ENCODE measurements at places on chromosomes 7 and 10.

DNA sequence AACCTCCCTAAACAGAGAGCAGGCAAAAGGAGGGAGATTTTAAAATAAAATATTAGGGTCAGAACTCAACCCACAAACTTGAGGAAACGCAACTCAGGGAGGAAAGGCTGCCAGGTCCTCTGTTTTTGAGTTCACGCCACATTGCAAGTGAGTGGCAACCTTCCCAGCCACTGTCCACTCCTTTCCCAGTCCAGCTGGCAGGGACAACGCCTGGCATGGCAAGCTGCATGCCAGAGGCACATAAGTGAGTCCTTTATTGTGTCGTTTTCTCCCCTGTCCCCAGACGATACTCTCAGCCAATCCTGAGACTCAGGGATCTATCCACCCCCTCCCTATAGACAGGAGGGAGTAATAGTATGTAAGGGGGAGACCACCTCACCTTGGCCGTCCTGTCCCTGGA, 22.4 kb downstream of the FBXW4 start:
- no peak for DNase-seq

- DNase-seq, result no peak
These were observed 55.9 kb downstream of the FAM241B start for GRCh38 chr10:69685802-69686585.

DNA sequence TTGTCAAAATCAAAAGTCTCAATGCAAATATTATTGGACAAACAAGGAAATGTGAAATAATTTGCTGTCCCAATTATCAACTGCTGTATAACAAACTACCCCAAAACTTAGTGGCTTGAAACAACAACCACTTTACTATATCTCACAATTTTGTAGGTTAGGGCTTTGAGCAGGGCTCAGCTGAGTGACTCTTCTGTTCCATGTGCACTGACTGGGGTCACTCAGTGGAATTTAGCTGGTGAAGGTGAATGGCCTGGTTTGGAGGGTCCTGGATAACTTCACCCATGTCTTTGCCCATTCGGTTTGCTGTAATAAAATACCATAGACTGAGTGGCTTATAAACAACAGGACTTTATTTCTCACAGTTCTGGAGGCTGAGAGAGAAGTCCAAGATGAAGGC, 3.7 kb upstream of the GSDME start:
- DNase-seq, result no peak

- DNase-seq, result no peak
These were observed 74.2 kb downstream of the TSPAN12 start for GRCh38 chr7:120783721-120784120.

- DNase-seq, result no peak
These were observed 13.4 kb downstream of the MBL2 start for GRCh38 chr10:52759154-52759553.

DNA sequence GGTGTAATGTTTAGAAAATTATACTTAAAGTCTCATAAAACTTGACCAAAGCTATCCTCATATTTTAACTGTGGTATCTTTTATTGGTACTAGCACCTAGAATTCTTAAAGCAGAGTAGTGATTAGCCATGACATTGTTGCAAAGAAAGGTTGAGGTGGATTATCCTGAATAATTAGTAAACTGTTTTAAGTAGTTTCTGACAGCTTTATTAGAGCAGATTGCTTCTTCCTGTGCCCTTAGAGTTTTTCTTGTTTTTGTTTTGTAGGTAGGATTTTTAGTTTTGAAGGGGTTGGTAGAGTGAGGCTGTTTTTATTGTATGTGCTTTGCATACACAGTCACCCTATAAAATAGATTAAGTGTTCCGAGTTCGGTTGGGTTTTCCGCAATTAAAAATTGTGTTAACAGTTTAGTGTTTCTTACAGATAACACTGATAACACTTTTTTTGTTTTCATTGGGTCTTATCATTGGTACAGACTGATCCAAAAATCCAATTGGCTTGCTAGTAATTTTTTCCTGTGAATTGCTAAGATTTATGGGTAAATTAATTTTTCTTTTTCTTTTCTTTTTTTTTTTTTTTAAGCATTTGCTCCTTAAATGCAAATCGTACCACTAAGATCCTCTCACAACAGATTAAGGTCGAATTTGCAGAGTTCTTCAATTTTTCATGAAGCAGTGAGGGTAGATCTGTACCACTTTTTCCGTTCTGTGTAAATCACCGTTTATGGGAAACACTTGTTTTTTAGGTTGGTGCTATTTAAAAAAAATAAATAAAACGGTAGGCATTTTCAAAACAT, 2.1 kb upstream of the PBLD start:
- no peak for DNase-seq

DNA sequence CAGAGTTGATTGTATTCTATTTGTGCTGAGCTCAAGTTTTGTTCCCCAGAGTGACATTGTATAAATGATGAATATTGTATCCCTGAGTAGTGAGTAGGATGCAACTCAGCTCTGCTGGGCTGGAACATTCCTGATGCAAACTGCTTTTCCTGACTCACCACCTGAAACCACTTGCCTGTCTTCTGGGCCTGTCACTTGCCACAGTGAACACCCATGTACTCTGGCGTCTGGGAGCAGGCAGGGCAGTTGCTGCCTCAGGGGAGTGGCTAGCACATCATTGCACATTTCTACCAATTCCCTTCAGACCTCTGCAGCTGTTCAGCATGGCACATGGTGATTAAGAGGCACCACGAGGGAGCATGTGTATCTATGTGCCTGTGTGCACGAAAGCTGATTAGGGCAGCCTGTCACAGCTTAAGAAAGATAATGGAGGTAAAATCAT, 157.3 kb downstream of the SND1 start:
- DNase-seq, result no peak

GRCh38 chr7:138837627-138838026, 39.6 kb upstream of the ATP6V0A4 start:
- no peak for DNase-seq

- DNase-seq, result no peak
These were observed 415.1 kb downstream of the INHBA start for GRCh38 chr7:41287559-41288335.

DNA sequence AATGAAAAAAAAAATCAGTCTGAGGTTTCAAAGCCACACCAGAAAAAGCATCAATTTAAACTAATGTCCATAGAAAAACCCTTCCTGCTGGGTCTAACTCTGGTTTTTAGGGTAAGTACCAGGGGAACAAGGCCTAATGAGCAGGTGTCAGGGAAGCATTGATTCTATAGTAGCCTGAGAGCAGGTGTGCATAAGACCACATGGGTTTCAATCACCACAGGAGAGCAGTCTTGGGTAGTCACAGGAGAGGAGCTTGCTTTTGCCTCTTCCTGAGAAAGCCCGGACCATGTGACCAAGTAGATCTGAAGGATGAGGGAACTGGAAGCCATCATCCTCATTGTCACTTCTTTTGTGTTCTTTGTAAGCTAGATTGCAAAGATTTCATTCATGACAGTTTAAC, 66.3 kb upstream of the AGK start:
- no peak for DNase-seq

- no peak for DNase-seq
These were observed 238.1 kb upstream of the AOAH start for GRCh38 chr7:36962367-36962766.

DNA sequence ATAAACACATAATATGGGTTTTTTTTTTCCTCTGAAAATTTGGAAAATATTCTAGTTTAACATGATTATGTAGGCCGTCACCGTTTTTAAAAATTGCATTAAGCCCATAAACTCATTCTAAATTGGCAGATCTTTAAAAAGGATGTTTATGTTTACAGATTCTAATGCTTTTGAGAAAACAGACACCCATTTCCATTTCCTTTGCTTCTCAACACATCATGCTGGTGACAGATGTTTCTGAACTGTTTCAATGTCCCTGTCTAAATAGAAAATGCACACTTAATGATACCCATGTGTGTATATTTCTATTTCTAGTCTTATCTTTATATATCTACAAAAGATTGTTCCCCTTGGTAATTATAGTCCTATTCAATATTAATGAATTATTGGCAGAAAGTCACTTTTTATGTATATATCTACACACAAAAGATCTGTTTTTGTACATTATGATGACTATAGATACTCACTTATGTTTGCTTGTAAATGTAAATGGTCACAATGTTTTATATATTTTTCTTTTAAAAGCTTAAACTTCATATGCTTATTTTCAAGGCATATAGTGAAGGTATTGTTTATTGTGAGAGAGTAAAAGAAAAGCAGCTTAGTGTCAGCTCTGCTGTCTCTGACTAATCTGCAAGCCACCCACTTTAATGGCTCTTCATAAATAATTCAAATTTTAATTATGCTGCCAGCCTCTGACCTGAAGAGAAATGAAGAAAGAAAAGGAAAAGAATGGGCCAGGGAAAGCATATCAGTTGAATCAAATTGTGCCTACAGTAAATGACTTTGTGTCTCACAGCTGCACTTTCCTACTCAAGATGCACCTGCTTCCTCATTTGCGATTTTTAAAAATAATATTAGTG, 179.4 kb downstream of the CACNA2D1 start:
- DNase-seq, result no peak
